CD4-positive, alpha-beta T cell treated with Interleukin-4 for 1 hour (primary cell): ENCODE measurements at places on chromosomes 2 and 18.
A peak's percentile ranks its signal among the peaks of the same experiment; 100 is the strongest.

GRCh38 chr2:94871226-94872087, at the start of gene TEKT4:
Gene TEKT4 (plus strand): TSS chr2:94871430. CDS start chr2:94871580, 150 bp downstream.
- no peak for DNase-seq

- no peak for DNase-seq
These were observed 75.5 kb upstream of the SALL3 start for GRCh38 chr18:78904179-78904531.

DNA sequence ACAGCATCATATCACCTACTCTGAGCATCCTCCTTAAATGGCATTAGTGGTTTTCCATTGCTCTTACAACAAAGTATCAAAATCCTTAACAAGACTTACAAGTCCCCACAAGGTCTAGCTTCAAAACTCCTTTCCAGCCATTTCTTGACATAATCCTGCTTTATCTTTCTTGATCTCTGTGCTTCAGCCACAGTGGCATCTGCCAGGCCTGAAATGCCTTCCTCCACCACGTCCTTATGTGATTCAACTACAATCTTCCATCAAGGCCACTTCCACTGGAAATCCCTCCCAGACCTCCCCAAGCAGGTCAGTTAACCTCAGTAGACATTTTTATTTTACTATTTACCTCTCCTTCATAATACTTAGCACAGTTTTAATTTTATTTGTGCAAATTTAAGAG, 83.8 kb upstream of the CCDC150 start:
- DNase-seq, result no peak

DNA sequence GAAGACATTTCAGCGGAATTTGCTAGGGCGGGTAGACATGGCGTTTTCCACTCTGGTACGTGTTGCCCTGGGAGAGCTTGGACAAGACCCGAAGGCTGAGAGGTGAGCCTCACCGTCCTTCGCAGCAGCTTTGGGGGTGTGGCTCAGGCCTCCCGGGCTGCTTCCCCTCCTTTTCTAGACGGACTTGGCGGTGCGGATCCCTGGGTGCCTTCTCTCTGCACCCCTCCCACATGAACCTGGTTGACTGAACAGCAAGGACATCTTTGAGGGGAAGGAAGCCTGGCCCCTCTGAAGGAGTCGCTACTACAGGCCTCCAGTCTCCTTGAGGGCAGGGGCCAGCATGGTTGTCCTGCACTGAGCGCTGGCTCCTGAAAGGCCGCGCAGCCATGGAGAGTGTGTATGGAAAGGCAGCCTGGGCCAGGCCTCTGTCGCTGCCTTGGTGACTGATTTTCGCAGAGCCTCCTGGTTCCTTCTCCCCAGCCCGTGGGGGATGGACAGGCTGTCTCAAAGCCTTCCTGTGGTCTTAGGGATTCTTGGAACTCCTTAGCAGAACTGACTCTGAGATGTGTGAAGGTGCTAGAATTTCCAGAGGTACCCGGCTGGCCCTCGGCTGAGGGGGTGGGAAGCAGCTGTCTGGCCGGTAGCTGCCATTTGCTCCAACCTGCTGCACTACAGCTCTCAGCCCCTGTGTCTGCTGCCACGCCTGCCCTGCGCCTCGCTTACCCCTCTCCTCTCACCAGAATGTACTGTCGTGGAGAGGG, 9.9 kb downstream of the CNNM4 start:
- no peak for DNase-seq

- peak; percentile 51 for DNase-seq
These were observed 115.8 kb downstream of the CABLES1 start for GRCh38 chr18:23250893-23251656.

GRCh38 chr2:201049455-201049854, 22.0 kb downstream of the HYCC2 start:
- DNase-seq, result no peak

- DNase-seq, result no peak
These were observed 17.4 kb downstream of the TPGS2 start for GRCh38 chr18:36811430-36811829.

DNA sequence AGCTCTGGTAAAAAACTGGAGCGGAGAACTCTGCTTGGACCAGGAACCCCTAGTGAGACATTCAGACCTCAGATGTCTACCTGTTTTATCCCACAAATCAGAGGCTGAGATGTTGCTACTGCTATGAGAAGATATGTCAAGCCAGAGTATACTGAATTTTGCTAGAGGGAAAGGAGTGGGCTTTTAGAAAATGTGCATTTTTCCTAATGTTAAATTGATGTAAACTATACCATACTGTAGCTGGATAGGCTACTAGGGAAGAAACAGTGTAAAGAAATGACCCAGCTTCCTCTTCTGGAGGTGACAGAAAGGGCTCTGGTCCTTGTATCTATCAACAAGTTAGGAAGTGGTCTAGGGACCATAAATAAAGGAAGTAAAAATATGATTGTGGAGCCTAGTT, 65.0 kb downstream of the SLC39A10 start:
- no peak for DNase-seq
